ENCODE measurements at places on chromosomes 5 and 9.

GRCh38 chr5:8508231-8508630, 639.3 kb downstream of the MTRR start:
- no peak for DNase-seq

- DNase-seq = no peak
These were observed 30.2 kb upstream of the FUBP3 start for GRCh38 chr9:130549093-130549735.

DNA sequence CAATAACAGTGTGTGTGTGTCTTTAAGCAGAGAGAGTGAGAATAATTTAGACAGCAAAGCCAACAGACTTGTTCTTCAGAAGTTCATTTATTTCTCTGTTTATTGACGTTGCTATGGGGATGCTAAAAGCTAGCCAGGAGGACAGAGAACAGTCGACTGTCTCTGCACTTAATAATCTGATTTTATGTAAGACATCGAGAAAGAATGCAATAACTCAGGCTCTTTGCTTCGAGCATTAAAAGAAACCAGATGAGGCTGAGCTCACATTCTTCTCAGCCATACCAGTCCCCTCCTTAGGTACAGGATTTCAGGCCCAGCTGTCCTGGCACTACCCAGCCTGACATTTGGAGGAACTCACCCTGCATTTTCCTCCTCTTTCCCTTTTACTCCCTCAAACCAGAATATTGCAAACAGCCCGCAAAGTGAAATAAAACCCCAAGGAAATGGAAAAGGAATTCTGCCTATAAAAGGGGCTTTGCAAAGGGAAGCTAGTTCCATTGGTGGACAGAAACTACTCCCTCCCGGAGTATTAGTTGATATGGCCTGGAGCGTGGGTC, 44.5 kb upstream of the DPYSL3 start:
- DNase-seq = no peak

GRCh38 chr9:94666364-94667099, 27.2 kb upstream of the FBP1 start:
- no peak for DNase-seq
